ENCODE measurements at places on chromosomes 12 and 14.

DNA sequence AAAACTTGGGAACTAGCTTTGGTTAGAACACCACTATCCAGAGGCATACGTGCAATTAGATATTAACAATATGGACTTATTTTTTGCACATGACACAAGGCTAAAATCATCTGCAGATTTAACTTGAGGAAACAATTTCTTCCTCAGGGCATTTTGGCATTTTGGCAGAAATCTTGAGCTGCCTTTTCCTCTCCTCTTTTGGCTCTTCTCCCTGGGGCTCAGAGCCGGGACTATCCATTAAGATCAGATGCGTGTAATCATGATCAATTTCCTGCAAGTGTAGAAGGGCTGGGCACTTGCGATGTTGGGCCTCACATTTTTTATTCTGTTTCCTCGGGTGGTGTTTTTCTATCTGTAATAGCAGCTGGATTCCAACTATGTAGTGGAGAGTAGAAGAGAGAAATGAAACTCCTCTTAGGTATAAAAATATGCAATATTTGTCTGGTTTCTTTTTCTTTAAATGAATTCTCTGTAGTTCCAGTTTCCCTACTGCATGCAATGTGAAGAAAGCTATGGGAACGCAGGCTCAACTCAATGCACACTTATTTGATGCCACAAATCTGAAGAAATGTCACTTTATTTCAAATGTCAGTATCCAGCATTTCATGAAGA, 1010.8 kb downstream of the FLRT2 start:
- DNase-seq, result no peak

DNA sequence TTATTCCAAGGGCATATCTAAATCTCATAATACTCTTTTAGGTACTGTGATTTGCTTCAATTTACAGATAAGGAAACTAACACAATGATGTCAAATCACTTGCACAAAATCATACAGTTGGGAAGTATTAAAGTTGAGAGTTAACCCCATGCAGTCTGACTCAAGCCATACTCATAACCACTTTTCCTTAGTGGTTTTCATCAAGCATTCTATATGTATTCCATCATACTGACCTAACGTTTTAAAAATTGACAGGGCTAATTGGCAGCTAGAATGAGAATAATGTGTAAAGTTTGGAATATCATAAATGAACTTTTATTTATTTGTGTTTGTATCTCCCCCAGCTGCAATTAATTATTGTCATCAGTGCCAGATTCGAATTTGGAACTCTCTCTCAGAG, 20.9 kb downstream of the PUS7L start:
- no peak for DNase-seq

DNA sequence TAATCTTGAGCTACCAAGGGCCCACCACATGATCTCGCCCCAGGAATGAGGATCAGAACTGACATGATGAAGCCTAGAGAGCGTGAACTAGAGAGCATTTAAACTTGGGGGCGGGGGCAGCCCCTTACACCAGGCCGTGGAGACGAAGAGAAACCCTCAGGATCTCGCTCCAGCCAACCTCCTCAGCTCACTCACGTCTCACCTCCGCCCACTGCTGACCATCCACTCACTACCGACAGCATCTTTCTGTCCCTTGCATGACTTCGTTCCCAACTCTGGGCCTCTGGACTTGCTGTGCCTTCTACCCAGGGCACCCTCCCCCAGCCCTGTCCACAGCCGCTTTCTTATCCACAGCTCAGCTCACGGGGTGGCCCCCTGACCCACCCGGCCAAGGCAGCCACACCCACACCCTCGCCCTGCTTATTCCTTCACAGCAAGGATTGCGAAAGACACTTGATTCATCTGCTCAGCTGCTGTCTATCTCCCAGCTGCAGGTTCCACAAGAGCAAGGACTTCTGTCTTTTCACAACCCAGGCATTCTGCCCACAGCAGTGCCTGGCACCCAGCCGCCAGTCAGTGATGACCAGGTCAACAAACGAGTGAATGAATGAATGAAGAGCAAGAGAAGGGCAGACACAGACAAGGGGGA, 6.4 kb downstream of the STX2 start:
- no peak for DNase-seq

- no peak for DNase-seq
These were observed 910 bp upstream of the NOPCHAP1 start for GRCh38 chr12:104985206-104985605.

- DNase-seq, result no peak
These were observed 284.8 kb upstream of the DIO3 start for GRCh38 chr14:101276309-101277091.

DNA sequence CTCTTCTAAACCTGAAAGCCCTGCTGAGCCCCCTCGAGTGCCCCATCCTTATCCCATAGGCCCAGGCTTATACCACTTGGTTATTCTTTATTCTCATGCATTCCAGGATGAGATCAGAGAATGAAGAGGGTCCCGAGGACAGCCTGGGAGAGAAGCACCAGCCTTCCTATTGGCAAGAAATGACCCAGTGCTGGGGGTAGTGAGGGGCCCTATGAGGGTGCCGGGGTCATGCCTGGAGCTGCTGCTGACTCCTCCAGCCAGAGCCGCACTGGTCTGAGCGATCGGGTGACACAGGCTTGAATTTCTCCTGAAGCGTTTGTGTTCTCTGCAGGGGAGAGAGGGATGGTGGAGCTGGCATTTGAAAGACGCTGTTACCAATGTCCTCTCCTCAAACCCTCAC, 18.1 kb downstream of the MORN3 start:
- no peak for DNase-seq

- DNase-seq, result no peak
These were observed at the start of gene LGALS3 for GRCh38 chr14:55129086-55129427. Gene LGALS3, plus strand, starts transcription at chr14:55129252. Its CDS starts 8,122 bp downstream, at chr14:55137374.

DNA sequence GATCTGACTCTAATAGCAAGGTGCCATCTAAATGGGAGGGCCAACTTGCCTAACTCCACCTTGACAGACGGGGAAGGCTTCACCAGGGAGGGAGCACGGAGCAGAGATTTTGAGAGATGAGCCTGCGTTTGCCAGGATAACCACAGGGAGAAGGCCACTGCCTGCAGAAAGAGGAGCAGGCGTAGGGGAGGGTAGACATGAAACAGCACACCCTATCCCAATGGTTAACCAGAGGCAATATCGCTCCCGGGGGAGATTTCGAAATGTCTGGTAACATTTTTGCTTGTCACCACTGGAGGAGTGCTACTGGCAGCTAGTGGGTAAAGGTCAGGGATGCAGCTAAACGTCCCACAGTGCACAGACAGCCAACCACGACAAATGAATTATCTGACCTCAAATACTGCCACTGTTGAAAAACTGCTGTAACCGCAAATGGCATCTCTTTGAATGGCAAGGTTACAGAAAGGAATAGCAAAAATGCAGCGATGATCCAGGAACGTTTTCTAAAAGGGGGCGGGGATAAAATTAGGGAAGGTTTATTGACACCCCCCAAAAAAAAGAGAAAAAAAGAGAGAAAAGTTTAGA, 126.0 kb upstream of the ATF7IP start:
- no peak for DNase-seq

DNA sequence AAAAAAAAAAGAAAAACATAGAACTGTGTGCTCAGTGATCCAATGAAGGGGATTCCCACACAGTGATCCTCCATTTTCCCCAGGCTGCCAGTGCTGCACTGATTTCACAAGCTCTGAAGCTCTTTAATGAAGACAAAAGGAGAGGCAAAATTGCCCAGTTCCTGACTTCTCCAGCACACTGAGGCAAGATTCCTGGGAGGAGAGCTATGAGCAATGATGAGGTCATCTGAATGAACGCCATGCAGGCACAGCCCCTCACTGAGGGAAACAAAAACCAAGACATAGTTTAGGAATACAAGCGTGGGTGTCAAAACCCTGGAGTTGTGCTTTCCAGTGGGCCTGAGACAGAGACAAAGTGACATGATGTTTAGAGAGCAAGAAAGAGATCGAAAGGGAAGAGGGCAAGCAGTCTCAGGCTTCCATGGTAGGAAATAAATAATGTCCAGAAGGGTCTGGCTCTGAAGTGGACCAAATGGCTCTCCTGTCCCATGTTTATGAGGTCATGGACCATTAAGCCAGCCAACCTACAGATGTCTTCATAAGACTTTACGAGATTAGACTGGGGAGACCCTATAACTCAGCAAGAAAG, 40.9 kb upstream of the SMUG1 start:
- DNase-seq, result no peak

- no peak for DNase-seq
These were observed 586.7 kb downstream of the ETNK1 start for GRCh38 chr12:23211384-23212320.

DNA sequence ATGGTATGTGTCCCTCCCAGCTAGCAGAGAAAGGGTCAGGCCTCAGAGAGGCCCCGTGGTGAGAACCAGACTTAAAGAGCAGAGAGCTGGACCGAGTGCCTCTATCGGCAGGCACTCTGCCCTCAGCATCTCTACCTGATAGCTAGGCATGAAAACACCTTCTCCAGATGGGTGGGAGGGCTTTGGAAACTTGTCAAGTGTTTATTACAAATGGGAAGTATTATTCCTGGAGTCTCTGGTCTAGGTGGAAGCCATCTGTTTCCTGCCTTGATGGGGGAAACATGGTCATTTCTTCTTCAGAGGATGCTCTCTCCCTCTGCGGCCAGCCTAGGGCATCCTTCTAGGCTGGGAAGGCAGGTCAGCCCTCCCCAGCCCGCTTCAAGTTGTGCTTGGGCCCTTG, 2.3 kb downstream of the TMEM63C start:
- no peak for DNase-seq

DNA sequence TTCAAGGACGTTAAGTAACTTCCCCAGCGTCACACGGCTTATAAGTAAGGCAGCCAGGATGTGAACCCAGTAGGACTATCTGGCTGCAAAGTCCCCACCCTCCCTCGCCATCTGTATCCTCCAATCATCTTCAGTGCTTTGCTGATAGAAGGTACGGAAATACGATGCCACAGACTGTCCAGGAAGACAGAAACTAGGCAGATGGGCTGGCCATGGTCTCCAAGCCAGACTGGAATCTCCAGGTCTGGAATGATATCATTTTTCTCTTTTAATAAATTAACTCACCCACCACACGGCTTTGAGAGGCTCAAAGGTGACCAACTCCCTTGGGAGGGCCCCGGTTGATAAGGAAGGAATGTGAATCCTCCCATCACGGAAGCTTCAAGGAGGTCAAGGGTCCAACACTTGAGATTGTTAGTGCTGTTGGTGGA, 16.3 kb upstream of the BDKRB1 start:
- no peak for DNase-seq

- no peak for DNase-seq
These were observed 8.3 kb upstream of the GOLGA5 start for GRCh38 chr14:92785667-92786426.

DNA sequence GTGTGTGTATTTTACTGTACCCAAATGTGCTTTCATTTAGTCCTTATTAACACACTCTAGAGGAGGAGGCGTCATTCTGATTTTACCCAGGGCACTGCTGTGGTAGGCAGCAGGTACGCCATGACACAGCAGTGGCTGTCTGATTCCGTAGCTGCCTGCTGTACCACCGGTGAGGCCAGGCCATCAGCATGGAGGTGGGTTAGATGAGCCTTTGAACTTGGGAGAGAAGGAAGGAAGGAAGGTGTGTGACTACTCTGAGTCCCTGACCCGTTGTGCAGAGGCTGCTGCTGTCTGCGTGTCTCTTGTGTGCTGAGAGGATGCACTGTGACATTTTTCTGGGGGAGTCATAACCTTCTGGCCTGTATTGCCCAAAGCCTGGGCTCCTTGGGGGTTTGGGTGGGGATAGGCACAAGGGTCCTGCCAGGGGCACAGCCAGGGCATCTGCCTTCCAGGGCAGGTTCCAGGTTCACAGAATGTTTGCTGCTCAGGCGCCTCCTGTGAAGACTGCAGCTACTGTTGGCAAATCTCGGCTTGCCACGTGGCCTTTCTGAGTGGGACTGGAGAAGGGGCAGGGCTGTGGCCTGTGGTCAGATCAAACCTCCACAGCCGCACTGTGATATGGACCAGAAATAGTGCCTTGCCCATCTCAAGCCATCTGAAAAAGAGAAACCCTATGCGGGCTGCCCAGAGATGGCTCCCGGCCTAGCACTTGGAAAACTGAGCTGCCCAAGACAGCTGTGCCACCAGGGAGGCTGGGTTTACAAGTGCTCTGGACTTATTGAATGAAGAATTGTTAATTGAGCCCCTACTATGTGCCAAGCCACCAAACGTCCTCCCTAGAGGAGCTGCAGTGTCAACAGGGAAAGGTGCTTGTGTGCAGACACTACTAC, 47.1 kb downstream of the MLXIP start:
- no peak for DNase-seq

- DNase-seq, result no peak
These were observed 91.6 kb downstream of the EGLN3 start for GRCh38 chr14:33859306-33859705.

- no peak for DNase-seq
These were observed 9.2 kb upstream of the RILPL2 start for GRCh38 chr12:123445388-123446332.

DNA sequence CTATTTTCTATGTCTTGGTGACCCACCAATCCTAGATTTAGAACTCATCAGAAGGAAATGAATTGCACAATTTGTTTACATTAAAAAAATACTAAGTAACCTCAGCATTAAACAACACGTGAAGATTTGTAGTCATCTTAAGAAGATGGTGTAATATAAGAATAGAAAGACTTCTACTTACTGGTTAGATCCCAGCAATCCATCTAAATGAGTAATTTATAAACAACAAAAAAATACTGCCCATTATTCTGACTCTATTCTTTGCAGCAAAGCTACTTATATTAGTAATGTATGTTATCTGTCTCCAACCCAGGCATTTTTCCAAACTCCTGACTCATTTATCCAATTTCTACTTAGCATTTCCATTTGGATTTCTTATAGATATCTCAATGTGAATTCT, 67.8 kb downstream of the CD163L1 start:
- DNase-seq, result no peak

DNA sequence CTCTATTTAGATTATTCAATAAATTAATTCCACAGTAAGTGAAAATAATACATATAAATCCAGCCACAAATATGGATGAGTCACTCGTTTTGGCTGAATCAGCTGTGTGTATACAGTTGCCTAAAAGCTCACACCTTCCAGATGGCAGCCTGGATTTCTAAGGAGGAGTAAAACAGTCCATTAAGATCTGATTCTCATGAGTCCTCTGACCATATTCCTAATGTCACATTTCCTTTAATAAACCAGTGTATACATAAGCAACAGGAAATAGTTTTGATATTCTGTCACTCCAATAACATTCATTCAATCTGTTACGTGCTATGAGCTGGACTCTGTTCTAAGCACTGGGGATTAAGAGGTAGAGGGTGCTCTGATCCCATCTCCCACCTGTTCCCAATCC, 21.8 kb downstream of the MDM1 start:
- DNase-seq, result no peak

DNA sequence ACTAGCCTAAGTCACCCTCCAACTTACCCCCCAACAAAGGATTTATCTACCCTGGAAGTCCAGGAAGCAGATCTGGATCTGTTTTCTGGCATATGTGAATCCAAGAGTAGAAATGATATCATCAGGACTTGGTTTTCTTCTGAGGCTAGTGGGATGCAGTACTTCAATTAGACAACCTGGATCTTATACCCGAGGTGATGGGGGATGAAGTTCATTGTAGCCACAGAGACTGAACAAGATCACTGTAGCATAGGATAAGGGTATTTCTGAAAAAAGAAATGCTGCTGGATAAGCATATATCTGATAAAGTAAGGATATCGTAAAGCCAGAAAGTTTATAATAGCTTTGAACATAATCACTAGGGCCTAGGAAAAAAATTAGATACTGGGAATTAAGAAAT, 174.4 kb downstream of the FOXA1 start:
- no peak for DNase-seq

GRCh38 chr12:46342562-46343033, 30.0 kb downstream of the SLC38A2 start:
- DNase-seq, result no peak

GRCh38 chr14:70955543-70956480, 48.6 kb downstream of the PCNX1 start:
- DNase-seq, result no peak

GRCh38 chr14:31950764-31951637, 126.1 kb upstream of the ARHGAP5 start:
- DNase-seq, result no peak
